Cardiac muscle cell (in vitro differentiated cells and primary cell): ENCODE measurements at places on chromosomes 16 and 17. TPM values are rescaled to one million over a fixed set of nuclear protein-coding genes. Genes with fewer than 3 reads are reported as not detected.
A peak's percentile ranks its signal among the peaks of the same experiment; 100 is the strongest.

The KRTAP3-2 gene
- not detected in 2 replicates for total RNA-seq

The TBC1D24 gene
- 17.3 and 23.6 TPM in 2 replicates for total RNA-seq

The IL17C gene
- total RNA-seq: not detected in 2 replicates

The SLC13A2 gene
- not detected in 2 replicates for total RNA-seq

The KCNJ18 gene
- total RNA-seq: not detected in 2 replicates

The CLEC19A gene
- not detected in 2 replicates for total RNA-seq

The CCT6B gene
- 4.8 and 5.6 TPM in 2 replicates for total RNA-seq

The ADAP2 gene
- 0.11 and 1.0 TPM in 2 replicates for total RNA-seq

The TPSAB1 gene
- total RNA-seq: not detected in 2 replicates

The G6PC1 gene
- not detected in 2 replicates for total RNA-seq

The OTOP2 gene
- total RNA-seq: not detected in 2 replicates

The RNF151 gene
- 0.21 TPM in 1 of 2 replicates, not detected in the other for total RNA-seq

The ECI1 gene
- 137 and 197 TPM in 2 replicates for total RNA-seq

The SAT2 gene
- total RNA-seq: 130 and 143 TPM in 2 replicates

The FMNL1 gene
- total RNA-seq: 0.51 and 0.95 TPM in 2 replicates

The PMP22 gene
- 13.9 and 22.4 TPM in 2 replicates for total RNA-seq

The PYY gene
- total RNA-seq: not detected in 2 replicates

The CAVIN1 gene
- 47.7 and 72.3 TPM in 2 replicates for total RNA-seq

The VASN gene
- total RNA-seq: 23.3 and 33.3 TPM in 2 replicates

The ITGB4 gene
- total RNA-seq: 0.09 and 0.21 TPM in 2 replicates

The KRTAP29-1 gene
- not detected in 2 replicates for total RNA-seq

GRCh38 chr16:66219491-66219890 lies 147.0 kb upstream of the CDH5 start:
- H3K27ac ChIP-seq: no peak overlapping the region
- no peak overlapping the region for H3K4me3 ChIP-seq

DNA sequence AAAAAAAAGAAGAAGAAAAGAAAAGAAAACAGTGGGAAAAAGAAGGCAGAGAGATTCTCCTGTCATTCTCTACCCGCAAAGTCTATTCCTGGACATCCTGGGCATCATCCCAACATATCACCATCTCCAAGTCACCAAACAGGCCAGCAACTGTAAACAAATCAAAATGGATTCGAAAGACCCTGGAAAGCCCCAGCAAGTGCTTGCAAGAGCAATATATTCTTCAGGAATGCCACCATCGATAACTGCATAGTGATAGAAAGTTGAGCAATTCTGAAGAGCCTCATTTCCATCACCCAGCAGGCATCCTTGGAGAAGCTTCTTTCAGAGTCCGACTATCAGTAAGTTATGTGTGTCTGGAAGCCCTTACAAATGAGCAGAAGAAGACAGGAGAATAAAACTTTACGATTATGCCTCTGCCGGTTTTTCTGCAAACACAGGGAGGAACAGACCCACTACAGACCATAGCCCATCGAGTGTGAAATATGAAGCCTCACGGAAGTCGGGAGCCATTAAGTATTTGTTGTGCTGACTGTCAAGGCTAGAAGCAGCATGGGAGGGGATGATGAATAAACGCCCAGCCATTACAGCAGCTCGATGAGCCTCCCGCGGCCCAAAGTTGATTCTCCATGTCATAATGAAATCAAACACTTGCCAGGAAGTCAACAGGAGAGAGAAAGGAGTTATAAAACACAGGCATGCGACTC lies 64.5 kb upstream of the SEC14L1 start:
- peaks cover 12% of the 10 kb centered on the region for H3K4me1 ChIP-seq
- no peaks in the 10 kb centered on the region for H3K36me3 ChIP-seq
- no peaks in the 10 kb centered on the region for H3K27me3 ChIP-seq
- H3K4me3 ChIP-seq: no peak overlapping the region
- no peak overlapping the region for H3K27ac ChIP-seq

- no peak overlapping the region for H3K27ac ChIP-seq
- H3K27me3 ChIP-seq: no peaks in the 10 kb centered on the region
- H3K4me3 ChIP-seq: no peak overlapping the region
- no peak for DNase-seq
- no peaks in the 10 kb centered on the region for H3K4me1 ChIP-seq
Measured at GRCh38 chr16:3698941-3699340, 18.4 kb downstream of the TRAP1 start.

- DNase-seq: no peak
- no peak overlapping the region for H3K4me3 ChIP-seq
- peaks cover 62% of the 10 kb centered on the region for H3K4me1 ChIP-seq
- no peaks in the 10 kb centered on the region for H3K27me3 ChIP-seq
Measured at GRCh38 chr16:4239020-4239419, 2.9 kb downstream of the SRL start.

- H3K27me3 ChIP-seq: peaks cover 10% of the 10 kb centered on the region
- no peak overlapping the region for H3K4me3 ChIP-seq
- no peaks in the 10 kb centered on the region for H3K36me3 ChIP-seq
- no peak overlapping the region for H3K27ac ChIP-seq
- no peaks in the 10 kb centered on the region for H3K4me1 ChIP-seq
Measured at GRCh38 chr17:36461330-36462110, 25.0 kb upstream of the ZNHIT3 start.

GRCh38 chr16:8729779-8730334 lies 55.4 kb downstream of the ABAT start:
- no peak overlapping the region for H3K4me3 ChIP-seq
- H3K27me3 ChIP-seq: no peaks in the 10 kb centered on the region
- no peak overlapping the region for H3K27ac ChIP-seq
- no peaks in the 10 kb centered on the region for H3K36me3 ChIP-seq
- H3K4me1 ChIP-seq: peaks cover 6% of the 10 kb centered on the region

- DNase-seq: no peak
- no peak overlapping the region for H3K4me3 ChIP-seq
- H3K36me3 ChIP-seq: no peaks in the 10 kb centered on the region
- no peaks in the 10 kb centered on the region for H3K4me1 ChIP-seq
Measured at GRCh38 chr17:48592057-48592514, 1.5 kb downstream of the HOXB5 start.

- H3K4me1 ChIP-seq: peaks cover 5% of the 10 kb centered on the region
- H3K27ac ChIP-seq: no peak overlapping the region
- peak; percentile 48 for DNase-seq
- peaks cover 6% of the 10 kb centered on the region for H3K27me3 ChIP-seq
Measured at GRCh38 chr16:50245417-50246298, 20.7 kb upstream of the ADCY7 start.

DNA sequence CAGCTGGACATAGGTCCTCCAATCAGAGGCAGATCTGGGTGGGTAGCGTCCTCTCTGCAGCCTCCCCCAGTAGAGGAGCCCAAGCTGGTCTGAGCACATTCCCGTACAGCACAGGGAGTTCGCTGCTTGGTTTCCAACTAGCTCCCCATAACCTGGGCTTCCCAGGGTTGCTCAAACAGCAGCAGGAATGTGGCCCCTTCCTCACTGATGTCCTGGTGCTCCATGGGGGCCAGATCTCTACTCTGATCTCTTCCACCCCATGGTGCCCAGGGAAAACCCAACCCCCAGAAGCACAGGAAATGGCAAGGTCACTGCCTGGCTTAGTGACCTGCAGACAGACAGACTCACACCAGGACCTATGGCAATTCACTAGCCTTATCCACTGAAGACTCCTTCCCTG lies 11.1 kb upstream of the MMP2 start:
- no peaks in the 10 kb centered on the region for H3K4me1 ChIP-seq
- H3K27me3 ChIP-seq: no peaks in the 10 kb centered on the region
- H3K27ac ChIP-seq: no peak overlapping the region
- DNase-seq: no peak
- no peaks in the 10 kb centered on the region for H3K36me3 ChIP-seq
- no peak overlapping the region for H3K4me3 ChIP-seq

- no peaks in the 10 kb centered on the region for H3K27me3 ChIP-seq
- H3K4me3 ChIP-seq: no peak overlapping the region
- H3K4me1 ChIP-seq: no peaks in the 10 kb centered on the region
- no peaks in the 10 kb centered on the region for H3K36me3 ChIP-seq
Measured at GRCh38 chr16:6956511-6956910, 376.1 kb upstream of the RBFOX1 start.

- H3K27me3 ChIP-seq: no peaks in the 10 kb centered on the region
- no peak overlapping the region for H3K4me3 ChIP-seq
- H3K4me1 ChIP-seq: no peaks in the 10 kb centered on the region
Measured at GRCh38 chr16:324451-325334, 27.8 kb downstream of the AXIN1 start.

DNA sequence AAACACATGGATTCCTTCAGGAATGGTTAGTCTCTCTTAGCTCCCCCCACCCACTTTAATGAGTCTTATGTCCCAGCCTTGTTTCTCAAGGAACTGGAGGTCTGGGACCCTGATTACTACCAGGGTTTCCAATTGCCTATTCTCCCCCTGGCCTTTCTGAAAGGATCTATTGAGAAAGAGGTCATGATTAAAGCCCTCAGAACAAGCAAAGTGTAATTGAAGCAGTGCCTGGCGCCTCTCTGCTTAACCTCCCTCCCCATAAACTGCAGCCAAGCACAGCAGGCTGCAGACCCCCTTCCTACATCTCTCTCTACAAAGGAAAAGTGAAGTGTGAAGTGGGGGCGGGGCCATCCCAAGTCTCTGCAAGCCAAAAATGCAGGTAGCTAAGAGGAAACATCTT lies 159.7 kb upstream of the CDH11 start:
- H3K4me1 ChIP-seq: peaks cover 46% of the 10 kb centered on the region
- no peaks in the 10 kb centered on the region for H3K36me3 ChIP-seq
- no peak overlapping the region for H3K27ac ChIP-seq
- no peak overlapping the region for H3K4me3 ChIP-seq
- no peak for DNase-seq

GRCh38 chr16:35525979-35526590 lies 2066.7 kb downstream of the TP53TG3F start:
- no peak overlapping the region for H3K4me3 ChIP-seq
- H3K4me1 ChIP-seq: no peaks in the 10 kb centered on the region

GRCh38 chr16:65098916-65099315 lies 22.9 kb downstream of the CDH11 start:
- no peak for DNase-seq
- no peaks in the 10 kb centered on the region for H3K27me3 ChIP-seq
- no peaks in the 10 kb centered on the region for H3K4me1 ChIP-seq
- H3K36me3 ChIP-seq: no peaks in the 10 kb centered on the region
- H3K27ac ChIP-seq: no peak overlapping the region

DNA sequence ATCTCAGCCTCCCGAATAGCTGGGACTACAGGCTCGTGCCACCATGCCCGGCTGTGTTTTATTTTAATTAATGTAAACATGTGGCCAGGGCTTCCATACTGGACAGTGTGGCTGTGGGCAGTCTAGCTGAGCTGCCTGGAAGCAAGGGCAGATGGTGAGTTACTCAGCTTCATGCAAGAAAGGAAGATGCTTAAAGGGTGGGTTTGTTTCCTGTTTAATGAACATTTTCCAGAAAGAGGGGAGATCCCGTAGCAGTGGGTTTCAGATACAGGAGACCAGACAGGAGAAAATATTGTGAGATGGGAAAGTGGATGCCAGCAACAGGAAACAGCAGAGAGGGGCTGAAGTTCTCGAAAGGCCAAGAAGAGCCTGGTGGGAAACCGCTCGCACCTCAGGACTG lies 7.3 kb downstream of the MAPK8IP3 start:
- H3K27ac ChIP-seq: no peak overlapping the region
- H3K27me3 ChIP-seq: no peaks in the 10 kb centered on the region
- H3K36me3 ChIP-seq: no peaks in the 10 kb centered on the region
- no peak overlapping the region for H3K4me3 ChIP-seq

DNA sequence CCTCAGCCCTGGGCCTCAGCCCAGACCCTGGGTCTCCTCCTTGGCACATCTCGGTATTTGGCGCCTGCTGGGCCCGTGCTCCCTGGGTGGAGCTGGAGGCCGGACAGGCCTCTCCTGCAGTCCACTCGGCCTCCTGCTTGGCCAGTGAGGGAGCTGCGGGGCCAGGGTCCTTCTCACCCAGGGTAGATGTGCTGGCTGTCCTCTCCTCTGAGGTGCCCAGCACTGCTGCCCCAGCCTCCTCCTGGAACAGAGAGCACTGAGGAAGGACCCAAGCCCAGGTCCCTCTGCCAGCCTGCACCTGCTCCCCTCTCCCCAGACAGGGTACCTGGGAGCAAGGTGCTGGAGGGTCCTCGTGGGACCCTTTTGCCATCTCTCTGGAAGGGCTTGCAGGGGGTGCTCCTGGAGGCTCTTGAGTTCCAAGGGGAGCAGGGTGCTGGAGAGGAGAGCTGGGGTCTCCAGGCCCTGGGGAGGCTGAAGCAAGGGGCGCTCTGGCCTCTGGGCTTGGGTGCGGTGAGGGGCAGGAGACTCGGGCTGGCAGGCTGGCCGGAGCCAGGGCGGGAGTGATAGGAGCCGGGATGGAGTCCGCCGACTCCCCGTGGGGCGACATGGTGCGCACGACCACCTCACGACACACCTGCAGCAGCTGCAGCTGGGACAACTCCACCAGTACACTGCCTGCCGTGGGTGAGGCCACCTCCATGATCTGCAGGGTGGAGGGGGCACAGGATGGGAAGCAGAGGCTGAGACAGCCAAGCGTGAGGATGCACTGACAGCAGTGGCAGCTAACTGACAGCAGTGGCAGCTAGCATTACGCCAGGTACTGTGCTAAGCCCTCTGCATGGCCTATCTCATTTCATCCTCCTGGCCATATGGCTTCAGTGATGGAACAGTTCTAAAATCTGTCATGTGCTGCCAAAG lies 17.8 kb downstream of the TSPOAP1 start:
- H3K4me1 ChIP-seq: no peaks in the 10 kb centered on the region
- no peaks in the 10 kb centered on the region for H3K27me3 ChIP-seq
- no peak for DNase-seq
- no peak overlapping the region for H3K4me3 ChIP-seq
- no peaks in the 10 kb centered on the region for H3K36me3 ChIP-seq

GRCh38 chr17:44022246-44022645 lies 7.5 kb upstream of the TMEM101 start:
- H3K27me3 ChIP-seq: no peaks in the 10 kb centered on the region
- no peak for DNase-seq
- H3K4me1 ChIP-seq: no peaks in the 10 kb centered on the region
- H3K4me3 ChIP-seq: no peak overlapping the region
- H3K36me3 ChIP-seq: peaks cover 14% of the 10 kb centered on the region

- no peak overlapping the region for H3K4me3 ChIP-seq
- H3K27ac ChIP-seq: no peak overlapping the region
- no peaks in the 10 kb centered on the region for H3K36me3 ChIP-seq
- H3K27me3 ChIP-seq: no peaks in the 10 kb centered on the region
Measured at GRCh38 chr17:13154398-13154797, 136.6 kb upstream of the ELAC2 start.
